ENCODE measurements at places on chromosomes 5 and 9.

GRCh38 chr5:13640270-13640669 is 304.2 kb downstream of the DNAH5 start:
- DNase-seq, result no peak

GRCh38 chr5:173205916-173206315 is 29.1 kb downstream of the NKX2-5 start:
- no peak for DNase-seq

GRCh38 chr5:17037751-17038150 is 101.7 kb upstream of the MYO10 start:
- no peak for DNase-seq

GRCh38 chr5:61811052-61811451 is 479.0 kb downstream of the ZSWIM6 start:
- DNase-seq, result peak; percentile 29

- no peak for DNase-seq
Observed at GRCh38 chr5:174567506-174568141, 156.8 kb upstream of the MSX2 start.

DNA sequence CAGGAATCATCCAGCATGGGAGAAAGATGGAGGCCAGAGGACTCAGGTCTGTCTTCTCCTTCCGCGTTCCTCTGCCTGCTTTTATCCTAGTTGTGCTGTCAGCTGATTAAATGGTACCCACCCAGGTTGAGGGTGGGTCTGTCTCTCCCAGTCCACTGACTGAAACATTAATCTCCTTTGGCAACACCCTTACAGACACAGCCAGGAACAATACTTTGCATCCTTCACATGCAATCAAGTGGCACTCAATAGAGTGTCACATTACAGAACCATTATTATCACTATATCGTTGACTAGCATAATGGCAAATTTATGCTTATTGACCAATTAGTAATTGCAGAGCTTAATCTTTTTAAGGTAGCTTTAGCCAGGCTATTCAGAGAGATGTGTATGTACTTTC is 64.8 kb downstream of the UNC13B start:
- DNase-seq, result no peak

GRCh38 chr5:14506140-14506538 is 75.5 kb upstream of the OTULINL start:
- DNase-seq, result no peak

GRCh38 chr9:84978661-84979060 is 309.1 kb downstream of the NTRK2 start:
- DNase-seq, result no peak

- no peak for DNase-seq
Observed at GRCh38 chr9:19386502-19387044, 6.5 kb upstream of the RPS6 start.

DNA sequence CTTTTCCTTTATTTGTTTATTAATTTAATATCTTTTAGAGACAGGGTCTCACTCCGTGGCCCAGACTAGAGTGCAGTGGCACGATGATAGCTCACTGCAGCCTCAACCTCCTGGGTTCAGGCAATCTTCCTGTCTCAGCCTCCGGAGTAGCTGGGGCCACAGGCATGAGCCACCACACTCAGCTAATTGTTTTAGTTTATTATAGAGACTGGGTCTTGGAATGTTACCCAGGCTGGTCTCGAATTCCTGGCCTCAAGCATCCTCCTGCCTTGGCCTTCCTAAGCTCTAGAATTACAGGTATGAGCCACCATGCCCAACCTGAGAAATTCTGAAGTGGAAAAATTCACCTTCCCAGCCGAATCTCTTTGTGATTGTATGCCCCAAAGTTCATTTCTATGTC is 139.4 kb upstream of the SLC12A2 start:
- no peak for DNase-seq

DNA sequence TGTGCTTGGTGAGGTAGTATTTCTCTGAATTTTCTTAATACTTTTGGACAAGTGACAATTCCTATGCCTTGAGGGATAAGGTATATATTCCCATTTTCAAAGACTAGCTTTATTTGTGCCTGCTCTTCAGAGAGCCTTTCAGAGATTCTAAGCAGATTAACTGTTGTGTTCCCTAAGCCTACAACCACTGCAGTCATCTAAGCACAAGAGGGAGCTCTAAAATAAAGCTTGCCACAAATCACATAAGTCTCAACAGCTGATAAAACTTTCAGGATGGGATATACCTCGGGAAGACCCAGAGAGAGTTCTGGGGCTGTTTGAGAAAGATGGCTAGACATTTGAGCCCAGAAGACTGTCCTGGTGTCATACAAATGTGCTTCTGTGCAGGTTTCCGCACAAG is 157.3 kb downstream of the CYLC2 start:
- DNase-seq, result no peak

DNA sequence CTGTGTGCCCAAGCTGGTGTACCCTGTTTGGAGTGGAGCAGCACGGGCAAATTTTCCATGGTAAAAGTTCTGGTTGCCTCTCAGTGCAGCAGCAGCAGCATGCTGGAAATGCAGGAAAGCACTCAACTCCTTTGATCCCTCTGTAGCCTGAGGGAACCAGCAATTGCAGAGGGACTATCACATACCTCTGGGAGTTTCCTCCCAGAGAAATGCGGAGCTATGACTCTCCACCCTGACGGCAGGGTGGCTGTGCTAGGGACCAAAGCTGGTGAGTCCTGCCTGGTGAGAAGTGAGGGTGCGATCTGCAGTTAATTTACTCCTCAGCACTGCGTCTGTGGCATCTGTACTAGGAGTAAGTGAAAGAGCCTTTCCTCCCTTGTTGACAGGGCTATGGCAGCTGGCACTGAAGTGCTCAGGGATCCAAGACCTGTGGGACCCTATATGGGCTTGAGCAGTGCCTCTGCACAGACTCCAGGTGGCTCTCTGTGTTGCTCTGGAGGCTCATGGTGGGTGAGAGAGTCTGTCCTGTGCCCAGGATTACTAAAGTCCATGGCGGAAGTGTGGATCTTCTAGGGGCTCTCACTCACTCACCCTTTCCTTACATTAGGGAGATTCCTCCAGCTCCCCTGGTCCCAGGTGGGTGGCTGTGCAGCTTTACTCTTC is 601.2 kb upstream of the TYRP1 start:
- DNase-seq, result no peak

Measured in inflammatory macrophage treated with lipopolysaccharide for 4 hours (primary cell).